ENCODE measurements at places on chromosomes 11 and 22. TPM values are rescaled to one million over a fixed set of nuclear protein-coding genes. Genes with fewer than 3 reads are reported as not detected.

- no peak for DNase-seq
These were observed 25.0 kb upstream of the EED start for GRCh38 chr11:86219311-86220193.

GRCh38 chr11:9839550-9839949 is 175.7 kb downstream of the SWAP70 start:
- no peak for DNase-seq

SUSD2 gene
- total RNA-seq = 0.22 TPM

GRCh38 chr11:120029321-120029720 is 108.6 kb downstream of the TRIM29 start:
- no peak for DNase-seq

DNA sequence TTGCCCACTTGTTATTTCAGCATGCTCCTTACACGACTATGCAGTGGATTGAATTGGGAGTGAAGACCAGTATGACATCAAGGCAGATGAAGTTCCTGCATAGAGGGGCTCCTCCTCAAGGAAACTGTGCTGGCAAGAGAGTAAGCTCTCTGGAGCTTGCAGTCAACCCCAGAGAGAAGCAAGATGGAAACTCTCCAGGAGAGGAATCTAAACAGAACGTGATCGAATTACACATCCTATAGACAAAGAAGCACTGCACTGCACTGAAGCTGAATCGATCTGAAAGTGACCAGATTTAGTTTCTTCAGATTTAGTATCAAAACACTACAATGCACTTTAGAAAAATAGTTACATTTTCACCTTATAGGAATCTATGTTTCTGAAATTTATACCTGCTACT is 947.7 kb upstream of the TENM4 start:
- no peak for DNase-seq

DNA sequence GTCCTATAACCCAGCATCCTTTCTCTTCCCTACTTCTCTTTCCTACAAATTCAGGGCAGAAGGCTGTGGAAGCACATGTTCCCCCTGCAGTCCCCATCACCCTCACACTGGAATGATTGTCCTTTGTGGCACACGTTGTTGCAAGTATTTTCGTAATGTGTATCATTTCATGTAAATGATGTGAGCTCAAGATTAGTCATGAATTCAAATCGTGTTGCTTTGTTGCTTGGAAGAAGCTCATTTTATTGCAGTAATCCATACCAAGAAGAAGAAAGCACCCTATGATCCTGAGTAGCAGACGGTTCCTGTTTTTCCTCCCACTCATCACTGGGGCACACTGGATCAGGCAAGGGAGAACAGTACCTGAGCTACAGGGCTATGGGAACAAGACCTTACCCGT is 173.4 kb downstream of the NCAM1 start:
- no peak for DNase-seq

MRGPRE gene
- total RNA-seq = not detected
